ENCODE measurements at places on chromosomes 4 and X.

- no peak for DNase-seq
Observed at GRCh38 chrX:24696294-24696693, 2.6 kb downstream of the POLA1 start.

- no peak for DNase-seq
Observed at GRCh38 chr4:3016961-3017360, 53.6 kb downstream of the GRK4 start.

DNA sequence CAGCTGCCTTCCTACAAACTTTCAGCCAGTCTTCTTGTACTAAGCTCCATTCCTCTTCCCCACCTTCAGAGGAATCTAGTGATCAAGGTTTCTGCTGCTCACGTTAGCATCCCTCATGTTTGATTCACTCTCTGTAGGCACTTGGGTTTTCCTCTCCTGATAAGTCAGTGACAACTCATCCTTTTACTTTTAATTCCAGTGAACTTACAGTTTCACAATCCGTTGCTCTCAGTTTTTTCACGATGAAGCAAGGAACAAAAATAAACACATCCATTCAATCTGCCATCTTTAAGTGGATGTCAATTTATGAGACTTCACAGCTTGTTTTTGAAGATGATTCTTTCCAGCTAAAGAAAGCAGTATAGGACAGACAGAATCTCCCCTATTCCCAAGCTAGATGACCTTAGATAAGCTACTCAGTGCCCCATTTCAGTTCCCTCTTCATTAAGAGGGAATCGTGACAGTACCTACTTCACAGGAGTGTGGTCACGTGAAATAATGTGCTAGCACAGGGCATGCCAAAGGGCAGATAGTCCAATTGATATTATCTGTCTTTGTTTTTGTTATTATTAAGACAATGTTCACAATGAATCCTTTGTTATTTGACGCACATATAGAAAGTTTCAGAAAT is 234.3 kb downstream of the PALLD start:
- DNase-seq = no peak

GRCh38 chrX:119502727-119503483 is 34.7 kb downstream of the SLC25A5 start:
- peak; percentile 87 for DNase-seq

DNA sequence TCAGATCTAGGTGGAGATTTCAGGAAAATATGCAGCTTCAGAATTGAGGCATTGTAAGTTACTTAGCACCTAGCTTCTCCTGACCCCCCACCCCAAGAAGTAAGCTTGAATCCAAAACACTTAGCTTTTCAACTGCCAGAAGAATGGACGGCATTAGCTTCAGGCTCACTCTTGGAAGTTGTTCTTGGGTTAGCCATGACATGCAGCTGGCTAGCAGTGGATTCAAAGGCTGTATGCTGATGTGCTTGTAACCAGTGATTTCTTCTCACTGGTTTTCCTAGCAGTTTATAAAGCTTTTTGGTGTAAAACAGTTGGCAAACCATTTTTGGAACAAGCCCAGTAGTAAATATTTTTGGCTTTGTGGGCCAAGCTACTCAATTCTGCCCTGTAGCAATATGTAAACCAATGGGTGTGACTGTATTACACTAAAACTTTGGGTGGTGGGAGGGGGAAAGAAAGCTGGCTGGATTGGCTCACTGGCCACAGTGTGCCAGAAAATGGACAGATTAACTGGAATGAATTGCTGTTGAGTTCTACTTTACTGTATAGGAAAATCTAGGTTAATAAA is 85.6 kb downstream of the SHROOM2 start:
- no peak for DNase-seq

DNA sequence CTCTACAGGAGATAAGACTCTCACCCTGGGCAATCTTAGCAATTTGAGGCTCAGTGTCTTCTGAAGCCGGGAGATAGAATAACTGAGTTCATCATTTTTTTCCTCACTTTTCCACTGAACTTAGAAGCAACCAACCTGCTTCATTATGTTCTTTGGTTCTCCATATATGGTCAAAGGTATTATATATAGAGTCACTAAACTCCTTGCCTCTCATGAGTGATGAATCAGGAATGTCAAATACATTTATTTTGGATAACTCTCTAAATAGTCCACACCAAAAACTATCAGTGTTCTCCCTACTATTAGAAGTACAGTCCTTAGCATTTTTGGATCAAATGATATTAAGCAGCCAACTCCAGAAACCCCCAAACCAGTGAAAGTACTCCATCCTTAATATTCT is 421.5 kb upstream of the EPHA5 start:
- no peak for DNase-seq

DNA sequence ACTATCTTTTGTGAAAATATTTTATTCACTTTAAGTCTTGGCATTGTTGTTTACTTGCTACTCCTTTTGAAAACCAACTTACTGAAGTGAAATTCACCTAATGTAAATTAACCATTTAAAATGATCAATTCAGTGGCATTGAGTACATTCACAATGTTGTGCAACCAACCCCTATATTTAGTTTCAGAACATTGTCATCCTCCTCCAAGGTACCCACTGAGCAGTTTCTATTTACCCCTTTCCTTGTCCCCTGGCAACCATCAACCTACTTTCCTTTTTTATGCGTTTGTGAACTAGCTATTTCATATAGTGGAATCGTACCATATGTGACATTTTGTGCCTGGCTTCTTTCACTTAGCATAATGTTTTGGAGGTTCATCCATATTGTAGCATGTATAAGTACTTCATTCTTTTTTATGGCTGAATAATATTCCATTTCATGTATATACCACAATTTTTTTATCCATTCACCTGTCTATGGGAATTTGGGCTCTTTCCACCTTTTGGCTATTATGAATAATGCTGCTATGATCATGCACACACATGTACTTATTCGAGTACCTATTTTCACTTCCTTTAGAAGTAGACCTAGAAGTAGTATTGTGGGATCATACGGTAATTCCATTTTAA is 85.0 kb downstream of the WWC2 start:
- DNase-seq = no peak

- DNase-seq = no peak
Observed at GRCh38 chrX:118174516-118175098, 58.0 kb upstream of the KLHL13 start.

DNA sequence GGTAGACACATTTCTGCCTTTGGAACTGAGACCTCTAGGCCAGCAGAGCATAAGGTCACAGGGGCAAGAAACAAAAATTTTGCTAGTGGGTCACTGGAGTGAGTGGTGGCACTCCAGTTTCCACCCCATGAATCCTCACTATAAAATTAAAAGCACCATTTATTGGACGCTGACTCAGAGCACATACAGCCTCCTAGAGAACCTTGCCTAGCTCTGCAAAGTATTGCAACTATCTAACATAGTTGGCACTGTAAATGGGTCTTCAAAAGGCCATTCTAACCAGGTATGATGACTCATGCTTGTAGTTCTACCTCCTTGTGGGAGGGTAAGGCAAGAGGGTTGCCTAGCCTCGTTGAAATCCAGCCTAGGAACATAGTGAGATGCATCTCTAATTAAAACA is 25.1 kb downstream of the RRAGB start:
- no peak for DNase-seq

DNA sequence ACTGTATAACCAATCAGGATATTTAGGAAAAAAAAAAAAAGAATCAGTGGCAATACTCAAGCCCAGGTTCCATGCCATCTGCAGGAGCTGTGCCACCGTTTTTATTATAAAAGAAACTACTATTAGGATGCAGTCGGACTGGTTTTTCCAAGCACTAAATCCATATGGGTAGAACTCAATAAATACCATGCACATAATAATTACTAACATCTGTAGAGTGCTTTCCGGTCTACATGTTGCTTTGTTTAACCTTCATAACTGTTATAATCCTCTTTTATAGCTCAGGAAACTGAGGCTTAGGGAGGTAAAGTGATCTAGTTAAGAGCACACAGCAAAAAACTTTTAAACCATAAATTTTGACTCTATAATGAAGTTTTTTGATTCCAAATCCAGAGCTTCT is 24.0 kb downstream of the ARSJ start:
- no peak for DNase-seq

DNA sequence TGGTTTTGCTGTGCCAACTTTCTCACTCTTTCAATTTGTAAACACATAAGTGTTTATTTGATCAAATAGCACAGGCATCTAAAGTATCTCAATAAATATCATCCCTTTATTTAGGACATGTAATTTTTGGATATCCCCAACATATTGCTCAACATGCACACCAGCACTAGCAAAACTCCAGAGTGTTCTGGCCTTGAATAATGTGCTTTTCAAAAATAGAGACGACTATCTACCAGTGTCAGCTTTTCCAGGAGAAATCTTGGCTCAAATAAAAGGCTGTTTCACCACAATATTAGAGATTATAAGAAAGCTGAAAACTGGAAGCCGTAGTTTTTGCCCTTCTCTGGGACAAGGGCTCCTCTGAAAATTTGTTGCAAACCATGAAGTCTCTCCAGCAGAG is 67.0 kb downstream of the MAOB start:
- DNase-seq = no peak

DNA sequence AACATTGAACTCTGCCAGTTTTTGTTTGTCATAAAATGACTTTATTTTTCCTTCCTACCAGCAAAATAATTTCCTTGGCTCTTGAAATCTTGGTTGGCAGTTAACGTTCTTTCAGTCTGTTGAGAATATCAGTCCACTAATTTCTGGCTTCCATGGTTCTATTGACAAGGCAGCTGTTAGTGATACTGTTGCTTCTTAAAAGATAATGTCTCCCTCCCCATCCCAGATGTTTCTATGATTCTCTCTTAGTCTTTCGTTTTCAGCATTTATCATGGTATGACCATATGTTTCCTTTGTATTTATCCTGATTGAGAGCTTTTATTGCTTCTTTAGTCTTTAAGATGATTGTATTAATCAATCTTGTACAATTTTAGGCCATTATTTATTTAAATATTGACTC is 81.1 kb upstream of the STK26 start:
- no peak for DNase-seq

DNA sequence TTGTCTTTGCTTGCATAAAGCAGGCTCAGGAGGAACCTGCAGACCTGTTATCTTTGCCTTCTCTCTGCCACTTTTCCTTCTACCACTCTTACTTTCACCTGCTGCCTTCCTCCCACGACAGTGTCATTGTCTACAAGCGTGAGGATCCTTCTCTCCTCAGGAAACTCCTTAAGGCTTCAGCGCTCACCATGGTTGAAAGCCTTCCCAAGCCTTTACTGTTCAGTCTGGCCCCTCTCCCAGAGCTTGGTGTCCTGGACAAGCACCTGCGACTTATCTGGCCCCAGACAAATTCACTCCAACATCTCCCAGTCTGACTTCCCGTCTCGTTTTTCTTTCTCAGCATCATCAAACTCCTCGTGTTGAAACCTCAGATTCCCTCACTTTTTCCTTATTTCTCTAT is 31.0 kb downstream of the CC2D2A start:
- DNase-seq = peak; percentile 1

GRCh38 chrX:74511704-74512103 is 90.4 kb downstream of the SLC16A2 start:
- DNase-seq = no peak

GRCh38 chr4:124044867-124045266 is 648.3 kb downstream of the SPRY1 start:
- no peak for DNase-seq

DNA sequence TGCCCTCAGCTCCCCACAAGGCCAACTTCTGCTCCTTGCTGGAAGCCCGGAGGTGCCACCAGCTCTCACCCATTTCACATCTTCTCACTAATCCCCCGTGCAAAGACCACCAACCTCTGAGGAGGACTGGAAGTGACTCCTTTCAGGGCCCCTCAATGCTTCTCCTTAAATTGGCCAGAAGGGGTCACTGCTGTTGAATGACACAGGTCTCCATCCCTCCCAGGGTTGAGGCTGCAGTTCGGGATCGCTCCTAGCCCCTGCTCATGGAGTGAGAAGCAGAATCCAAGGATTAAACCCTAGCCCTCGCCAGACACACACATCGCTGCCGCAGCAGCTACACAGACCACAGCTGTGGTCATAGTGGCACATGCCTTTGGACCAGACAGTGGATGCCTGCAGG is 279.5 kb upstream of the TAPT1 start:
- no peak for DNase-seq

GRCh38 chr4:166123546-166123945 is 250.5 kb downstream of the TLL1 start:
- DNase-seq = no peak

- DNase-seq = no peak
Observed at GRCh38 chr4:154593868-154594267, 3.3 kb upstream of the FGA start.

DNA sequence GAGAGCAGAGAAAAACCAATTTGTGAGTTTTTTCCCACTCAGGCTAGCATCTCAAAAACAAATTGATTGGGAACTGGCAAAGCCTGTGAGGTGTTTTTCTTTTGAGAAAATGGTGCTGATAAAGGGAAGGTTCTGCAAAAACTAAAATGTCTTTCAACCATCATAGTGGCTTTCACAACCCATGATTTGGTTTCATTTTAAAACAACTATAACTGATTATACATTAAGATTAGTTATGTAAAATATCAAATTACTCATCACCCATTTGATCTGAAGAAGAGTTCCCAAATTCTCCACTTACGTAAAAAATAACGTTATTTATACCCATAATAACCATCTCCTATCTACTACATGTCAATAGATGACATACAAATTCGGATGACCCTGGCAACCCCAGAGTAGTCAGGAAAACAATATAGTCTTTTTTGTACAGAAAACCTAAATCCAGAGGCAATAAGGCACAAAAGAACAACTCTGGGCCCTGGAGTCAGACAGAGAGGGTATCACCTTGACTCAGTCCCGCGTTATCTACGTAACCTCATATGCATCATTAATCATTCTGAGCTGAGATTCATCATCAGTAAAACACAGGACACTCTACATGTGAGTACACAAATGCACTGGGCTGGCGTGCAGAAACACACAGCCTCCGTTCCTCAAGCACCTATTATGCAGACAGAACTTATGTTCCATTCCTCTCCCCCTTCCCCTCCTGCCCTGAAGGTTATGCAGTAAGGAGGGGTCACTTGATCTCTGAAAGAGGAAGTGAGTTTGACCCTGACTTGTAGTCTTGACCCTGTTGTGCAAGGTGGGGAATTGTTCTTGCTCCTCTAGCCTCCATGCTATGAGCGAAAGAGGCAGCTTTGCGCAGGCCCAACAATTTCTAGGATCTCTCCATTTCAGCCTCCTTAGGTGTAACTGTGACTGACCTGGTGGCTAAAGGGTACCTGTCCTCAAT is 82.2 kb downstream of the SLC9A7 start:
- no peak for DNase-seq

GRCh38 chrX:153927672-153927921 is 1.5 kb upstream of the ARHGAP4 start:
- DNase-seq = no peak

DNA sequence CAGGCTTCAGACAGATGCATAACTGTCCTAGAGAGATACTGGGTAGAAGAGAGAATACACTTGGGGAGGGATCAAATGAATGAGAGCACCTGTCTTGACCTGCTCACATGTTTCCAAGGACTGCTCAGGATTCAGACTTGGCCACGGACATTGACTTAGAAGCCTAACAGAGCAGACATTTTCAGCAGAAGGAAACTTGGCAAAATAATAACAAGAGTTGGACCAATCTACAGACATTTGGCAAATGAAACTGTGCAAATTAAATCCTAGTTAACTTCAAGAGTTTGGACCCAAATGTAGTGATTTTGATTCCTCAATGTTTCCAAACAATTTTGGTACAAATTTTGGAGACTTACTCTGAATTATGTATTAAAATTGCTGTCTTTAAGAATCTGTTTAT is 223.9 kb downstream of the CAMK2D start:
- no peak for DNase-seq

All from DMS79 treated with DMSO at 0.1 percent for 48 hours (cell line).